ENCODE measurements at places on chromosomes 16 and 17. TPM values are rescaled to one million over a fixed set of nuclear protein-coding genes. Genes with fewer than 3 reads are reported as not detected.

The PDE6G gene
- 1.3 TPM for polyA plus RNA-seq

The SPATA22 gene
- polyA plus RNA-seq, result not detected

The KIF19 gene
- polyA plus RNA-seq, result not detected

- DNase-seq, result no peak
- H3K4me1 ChIP-seq, result no peaks in the 10 kb centered on the region
- no peak overlapping the region for H3K4me3 ChIP-seq
- no peaks in the 10 kb centered on the region for H3K36me3 ChIP-seq
Observed at GRCh38 chr16:25126820-25127232, 15.3 kb downstream of the LCMT1 start.

GRCh38 chr17:78234261-78234865 lies 2.9 kb downstream of the TMEM235 start:
- H3K36me3 ChIP-seq, result no peaks in the 10 kb centered on the region
- no peak for DNase-seq
- no peak overlapping the region for H3K27ac ChIP-seq
- no peak overlapping the region for H3K4me3 ChIP-seq

DNA sequence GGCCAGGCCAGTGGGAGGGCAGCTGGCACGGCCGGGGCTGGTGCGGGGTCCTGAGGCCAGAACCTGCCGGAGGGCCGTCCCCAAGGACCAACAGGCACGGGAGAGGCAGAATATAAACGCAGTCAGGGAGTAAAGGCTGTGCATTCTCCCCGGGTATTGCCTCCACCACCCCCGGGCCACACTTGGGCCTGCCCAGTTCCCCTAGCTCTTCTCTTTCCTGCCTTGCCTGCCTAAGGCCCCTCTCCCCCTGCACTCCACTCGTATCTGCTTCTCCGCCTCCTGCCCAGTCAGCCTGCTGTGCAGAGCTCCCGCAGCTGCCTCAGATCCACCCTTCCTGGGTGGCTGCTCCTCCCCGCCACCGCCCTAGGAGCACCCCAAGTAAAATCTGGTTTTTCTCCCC lies 5.0 kb upstream of the RPH3AL start:
- no peaks in the 10 kb centered on the region for H3K36me3 ChIP-seq
- H3K4me3 ChIP-seq, result no peak overlapping the region
- no peak for DNase-seq
- H3K27me3 ChIP-seq, result no peaks in the 10 kb centered on the region
- H3K4me1 ChIP-seq, result peaks cover 5% of the 10 kb centered on the region
